ENCODE measurements at places on chromosomes 2 and 18. TPM values are rescaled to one million over a fixed set of nuclear protein-coding genes. Genes with fewer than 3 reads are reported as not detected.

- no peak overlapping the region for H3K4me3 ChIP-seq
- H3K4me1 ChIP-seq: peaks cover 24% of the 10 kb centered on the region
- H3K27ac ChIP-seq: no peak overlapping the region
- DNase-seq: no peak
- no peaks in the 10 kb centered on the region for H3K27me3 ChIP-seq
- no peaks in the 10 kb centered on the region for H3K36me3 ChIP-seq
Measured at GRCh38 chr2:239305222-239305575, 95.6 kb downstream of the HDAC4 start.

- H3K36me3 ChIP-seq: no peaks in the 10 kb centered on the region
- peaks cover 17% of the 10 kb centered on the region for H3K4me1 ChIP-seq
- no peak overlapping the region for H3K4me3 ChIP-seq
- DNase-seq: no peak
- peaks cover 51% of the 10 kb centered on the region for H3K27me3 ChIP-seq
Measured at GRCh38 chr18:9732031-9732430, 23.9 kb downstream of the RAB31 start.

UGT1A6 gene
- not detected for total RNA-seq

FEV gene
- not detected for total RNA-seq

GRCh38 chr2:121135168-121135853 lies 149.7 kb downstream of the TFCP2L1 start:
- no peak overlapping the region for H3K27ac ChIP-seq
- DNase-seq: no peak
- no peak overlapping the region for H3K4me3 ChIP-seq
- peaks cover 2% of the 10 kb centered on the region for H3K27me3 ChIP-seq
- H3K36me3 ChIP-seq: no peaks in the 10 kb centered on the region

All from activated naive CD8-positive, alpha-beta T cell treated with anti-CD3 and anti-CD28 coated beads, Interleukin-2, amount 10 ng/mL, durations not matched to agents 7 days and 5 days (primary cell).